ENCODE measurements at places on chromosomes 12 and 14.
A peak's percentile ranks its signal among the peaks of the same experiment; 100 is the strongest.

DNA sequence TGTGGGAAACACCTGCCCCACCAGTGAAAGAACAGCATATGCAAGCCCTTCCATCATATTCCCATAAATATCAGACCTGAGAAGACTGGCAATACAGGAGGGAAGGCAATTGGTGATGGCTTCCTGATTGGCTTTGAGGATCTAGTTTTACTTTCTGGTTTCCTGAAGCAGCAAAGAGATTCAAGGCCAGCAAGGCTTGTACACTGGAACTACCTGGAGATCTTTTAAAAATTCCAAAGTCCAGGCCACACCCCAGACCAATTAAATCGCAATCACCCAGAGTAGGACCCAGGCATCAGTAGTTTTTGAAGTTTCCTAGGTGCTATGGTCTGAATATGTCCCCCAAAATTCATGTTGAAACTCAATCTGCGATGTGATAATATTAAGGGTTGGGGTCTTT, 2.9 kb upstream of the TEP1 start:
- no peak for DNase-seq

- peak; percentile 26 for DNase-seq
These were observed 135.8 kb downstream of the SLC8A3 start for GRCh38 chr14:70052990-70053389.

DNA sequence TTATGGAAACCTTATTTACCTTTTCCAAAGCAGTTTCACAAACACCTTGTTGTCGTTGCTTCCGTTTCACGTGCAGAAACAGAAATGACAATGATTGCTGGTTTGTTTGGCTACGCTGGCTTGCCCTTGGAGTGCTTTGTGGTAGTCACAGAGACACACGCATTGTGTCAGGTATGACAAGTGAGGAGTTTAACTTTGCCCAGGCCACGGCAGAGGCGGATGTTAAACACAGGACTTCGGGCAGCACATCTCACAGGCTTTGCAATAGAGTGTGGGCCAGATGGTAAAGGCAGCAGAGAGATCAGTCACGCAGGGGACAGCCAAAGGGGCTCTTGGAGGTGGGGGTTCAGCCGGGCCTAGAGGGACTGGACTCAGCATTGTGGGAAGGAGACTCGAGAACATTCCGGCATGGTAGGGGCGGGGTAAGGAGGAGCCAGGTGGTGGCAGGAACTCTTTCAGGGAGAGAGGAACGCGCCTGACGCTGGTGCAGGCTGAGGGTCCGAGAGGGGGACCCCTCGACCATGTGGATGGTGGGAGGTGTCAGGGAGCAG, 59.8 kb upstream of the KCNA1 start:
- no peak for DNase-seq

DNA sequence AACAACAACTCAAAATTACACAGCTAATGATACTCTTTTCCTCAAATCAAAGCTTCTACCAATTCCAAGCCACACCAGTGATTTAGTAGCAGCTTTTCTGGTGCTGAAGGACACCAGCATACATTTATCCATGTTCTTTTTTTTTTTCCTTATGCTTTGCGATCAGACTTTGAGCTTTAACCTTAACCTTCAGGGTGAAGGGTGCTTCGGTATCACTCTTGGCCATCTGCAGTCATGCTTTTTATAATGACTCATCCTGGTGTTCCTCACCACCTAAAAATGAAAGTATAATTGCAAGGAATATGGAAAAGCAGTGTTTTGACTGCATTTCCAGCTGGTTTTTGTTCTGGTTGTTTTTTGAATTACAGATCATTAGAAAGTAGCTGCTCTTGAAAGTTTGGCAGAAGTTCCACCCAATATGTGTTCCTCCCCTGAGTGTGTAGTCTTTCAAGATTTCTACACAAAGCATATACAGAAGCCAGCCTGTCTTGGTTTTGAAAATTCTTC, 1.3 kb upstream of the SLC41A2 start:
- no peak for DNase-seq

GRCh38 chr14:97401714-97402113, 604.5 kb downstream of the VRK1 start:
- no peak for DNase-seq

DNA sequence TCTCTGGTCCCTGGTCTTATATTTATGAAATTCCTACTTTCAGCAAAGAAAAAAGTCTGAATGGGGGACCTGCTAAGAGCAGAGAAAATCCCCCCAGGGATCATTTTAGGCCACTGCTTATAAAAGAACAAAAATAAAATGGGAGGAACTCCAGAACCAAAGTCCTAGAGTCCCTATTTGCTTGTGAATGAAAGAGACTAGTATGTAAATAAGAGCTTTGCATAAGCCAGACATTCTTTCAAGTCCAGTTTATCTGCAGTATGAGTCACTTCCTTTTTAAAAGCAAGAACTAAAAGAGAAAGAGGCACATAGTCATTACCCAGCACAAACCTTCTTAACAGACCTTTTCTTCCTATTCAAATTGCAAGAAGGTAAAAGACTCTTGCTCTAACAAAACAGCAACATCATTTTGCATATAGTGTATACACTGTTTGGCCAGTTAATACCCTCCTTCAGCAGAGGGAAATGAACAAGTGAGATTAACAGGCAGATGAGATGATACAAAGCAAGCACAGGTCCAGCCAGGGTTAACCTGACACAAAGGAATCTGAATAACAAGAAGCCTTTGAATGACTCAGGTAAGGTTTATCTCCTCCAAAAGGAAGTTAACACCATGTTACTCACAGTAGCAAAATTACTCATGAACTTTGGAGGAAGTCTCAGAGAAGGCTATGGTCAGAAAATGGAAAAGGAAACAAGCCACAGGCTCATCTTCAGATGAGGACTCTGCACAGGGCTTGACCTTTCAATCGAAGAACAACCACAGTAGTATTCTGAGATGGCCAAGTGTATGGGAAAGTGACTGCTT, 87.3 kb downstream of the PHLDA1 start:
- DNase-seq: peak; percentile 49

GRCh38 chr12:44381341-44381740, 494.8 kb downstream of the NELL2 start:
- DNase-seq: no peak

DNA sequence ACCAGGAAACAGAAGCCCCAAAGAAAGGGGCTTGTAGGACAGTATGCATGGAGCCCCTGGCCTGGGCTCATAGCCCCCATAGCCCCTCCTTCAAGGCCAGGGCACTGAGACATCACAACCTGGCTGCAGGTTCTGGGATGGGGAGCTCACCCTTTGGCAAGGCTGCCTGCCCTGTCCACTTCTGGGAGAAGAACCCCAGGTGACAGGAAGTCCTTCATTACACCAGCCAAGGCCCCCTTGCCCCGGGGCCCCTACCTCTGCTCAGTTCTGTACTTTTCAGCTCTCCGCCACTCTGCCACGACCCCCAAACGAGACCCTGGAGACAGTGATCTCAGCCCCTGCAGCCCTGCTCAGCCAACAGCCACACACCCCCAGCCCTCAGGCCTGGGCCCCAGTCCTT, 223.2 kb upstream of the RTL1 start:
- peak; percentile 10 for DNase-seq

DNA sequence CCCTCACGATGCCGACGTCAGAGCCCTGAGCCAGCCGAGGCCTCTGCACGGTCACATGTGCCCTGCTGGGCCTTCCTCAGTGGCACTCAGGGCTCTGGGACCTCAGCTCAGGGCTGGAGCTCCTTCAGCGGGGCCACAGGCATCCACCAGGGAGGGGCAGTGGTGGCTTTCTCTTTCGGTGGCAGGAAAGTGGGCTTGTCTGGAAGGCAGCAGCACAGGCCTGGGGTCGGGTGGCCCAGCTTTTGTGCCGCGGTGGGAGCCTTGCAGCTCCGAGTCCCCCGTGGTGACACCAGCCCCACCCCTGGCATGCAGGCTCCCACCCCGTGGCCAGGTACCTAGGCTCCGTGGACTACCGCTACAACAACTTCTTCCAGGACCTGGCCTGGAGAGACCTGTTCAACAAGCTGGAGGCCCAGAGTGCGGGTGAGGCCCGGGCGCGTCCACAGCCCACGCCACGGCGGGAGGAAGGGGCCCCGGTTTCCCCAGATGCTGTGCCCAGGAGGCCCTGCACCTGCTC, 14.2 kb upstream of the TEX22 start:
- no peak for DNase-seq

DNA sequence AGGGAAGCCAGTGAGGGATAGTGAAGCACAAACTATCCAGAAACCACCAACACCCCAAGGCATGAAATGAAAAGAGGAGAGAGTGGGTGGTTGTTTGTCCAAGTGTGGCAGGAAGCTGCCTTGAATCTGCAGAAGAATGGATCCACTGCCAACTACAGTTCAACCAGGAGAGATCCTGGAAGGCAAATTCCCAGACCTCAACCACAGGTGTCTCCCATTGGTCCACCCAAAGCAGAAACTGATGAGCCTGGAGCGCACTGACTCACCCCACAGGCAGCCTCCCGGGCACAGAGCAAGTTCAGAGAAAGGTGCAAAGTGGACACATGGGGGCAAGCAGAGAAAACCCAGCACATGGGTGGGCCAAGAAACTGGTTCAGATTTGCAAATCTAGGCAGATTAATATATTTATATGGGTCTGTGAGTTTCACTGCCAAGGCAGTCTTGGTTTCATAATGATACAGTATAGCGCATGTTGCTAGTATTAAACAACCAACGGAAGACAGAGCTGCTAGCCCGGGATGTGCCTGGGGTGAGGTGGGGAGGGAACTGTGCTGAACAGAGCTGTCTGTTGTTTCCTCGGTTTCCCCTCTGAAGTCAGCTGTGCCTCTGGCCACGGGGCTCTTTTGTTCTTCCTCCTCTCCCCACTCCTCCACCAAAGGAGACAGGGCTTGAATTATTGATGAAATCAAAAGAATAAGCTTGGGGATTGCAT, 416.2 kb upstream of the CCDC196 start:
- DNase-seq: no peak

DNA sequence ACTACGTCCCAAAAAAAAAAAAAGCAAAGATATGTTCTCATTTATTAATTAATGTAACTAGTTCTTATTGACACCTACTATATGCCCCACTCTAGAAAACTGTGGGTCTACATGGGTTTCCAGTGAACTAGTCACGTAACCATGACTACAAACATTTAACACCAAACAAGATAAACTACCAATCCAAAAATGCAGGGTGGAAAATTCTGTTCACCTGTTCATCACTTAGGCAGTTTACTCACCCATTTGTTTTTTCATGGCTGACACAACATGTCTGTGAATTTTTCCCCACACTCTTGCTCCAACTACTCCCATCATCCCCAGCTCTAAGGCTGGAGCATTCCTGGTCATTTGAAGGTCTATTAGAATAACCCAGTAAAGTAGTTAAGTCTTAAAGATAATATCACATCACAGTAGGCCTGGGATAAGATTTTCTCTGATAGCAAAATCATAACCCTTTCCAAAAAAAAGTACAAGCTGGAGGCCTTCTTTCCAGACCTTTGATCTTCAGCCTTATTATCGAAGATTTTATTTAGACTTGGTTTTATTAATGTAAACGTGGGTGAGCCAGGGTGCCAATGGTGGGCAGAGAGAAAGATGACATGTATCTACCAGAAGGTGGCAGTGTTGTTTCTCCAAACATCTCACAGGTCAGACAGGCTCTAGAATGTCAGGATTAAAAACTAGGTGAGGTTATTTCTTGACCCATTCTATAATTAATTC, 61.6 kb upstream of the DAAM1 start:
- DNase-seq: no peak

DNA sequence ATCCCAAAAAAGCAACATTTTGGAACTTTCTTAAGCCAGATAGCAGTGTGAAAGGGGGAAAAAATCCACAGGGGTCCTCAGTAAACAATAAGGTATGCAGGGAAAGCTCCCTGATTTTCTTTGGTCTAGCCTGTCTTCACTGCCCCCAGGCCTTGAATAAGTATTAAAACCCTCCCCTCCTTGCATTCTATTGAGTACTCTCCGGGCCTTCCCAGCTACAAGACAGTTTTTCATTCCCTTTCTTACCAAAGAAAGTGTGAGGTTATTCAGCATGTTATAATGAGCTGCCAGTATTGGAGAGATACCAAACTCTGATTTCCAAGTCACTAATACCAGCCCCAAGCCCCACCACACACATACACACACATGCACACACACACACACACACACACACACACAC, 59.8 kb upstream of the KIF21A start:
- DNase-seq: no peak

GRCh38 chr12:54046809-54047159, 6.9 kb upstream of the HOXC4 start:
- DNase-seq: no peak

- peak; percentile 54 for DNase-seq
These were observed 259.5 kb upstream of the E2F7 start for GRCh38 chr12:77324763-77325468.

- DNase-seq: peak; percentile 52
These were observed 23.2 kb downstream of the FOS start for GRCh38 chr14:75301666-75302325.

- no peak for DNase-seq
These were observed 199.2 kb downstream of the PAX9 start for GRCh38 chr14:36860831-36861230.

- DNase-seq: no peak
These were observed 56.6 kb downstream of the TTC9 start for GRCh38 chr14:70698288-70698687.

GRCh38 chr12:92989715-92990484, 60.8 kb upstream of the EEA1 start:
- peak; percentile 70 for DNase-seq

GRCh38 chr12:68139941-68140340, 19.6 kb downstream of the IFNG start:
- no peak for DNase-seq

GRCh38 chr12:68851592-68852306, 43.8 kb downstream of the MDM2 start:
- no peak for DNase-seq

- DNase-seq: no peak
These were observed 25.0 kb upstream of the SRP54 start for GRCh38 chr14:34957771-34958286.

GRCh38 chr12:47819896-47820630, at the start of gene HDAC7:
Gene HDAC7 (minus strand): TSS chr12:47819903. CDS start chr12:47819785, 118 bp downstream.
- DNase-seq: peak; percentile 83

DNA sequence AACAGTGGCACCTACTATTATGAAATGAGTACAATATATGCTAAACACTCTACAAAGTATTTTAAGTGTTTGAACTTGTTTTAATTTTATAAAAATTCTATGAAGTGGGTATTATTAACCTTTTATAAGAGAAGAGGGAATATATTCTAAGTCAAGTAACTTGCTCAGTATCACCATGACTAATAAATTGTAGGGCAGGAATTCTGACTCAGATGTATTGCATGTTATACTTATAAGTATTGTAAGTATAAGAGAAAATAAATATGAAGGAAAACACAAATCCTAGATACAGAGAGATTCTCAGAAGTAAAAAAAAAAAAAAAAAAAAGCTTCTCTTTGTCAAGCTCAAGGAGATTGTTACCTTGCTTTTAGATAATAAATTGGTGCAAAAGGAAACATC, 893.2 kb downstream of the SLC16A7 start:
- no peak for DNase-seq

- no peak for DNase-seq
These were observed 170.5 kb downstream of the TSPAN9 start for GRCh38 chr12:3247629-3248161.

- no peak for DNase-seq
These were observed 5.0 kb upstream of the FBRSL1 start for GRCh38 chr12:132484891-132485441.

Measured in activated T-cell treated with anti-CD3 and anti-CD28 coated beads, Interleukin-2, amount 50 U/mL, for 48 hours (primary cell).